H1 (cell line): ENCODE measurements at places on chromosomes 13 and 19. TPM values are rescaled to one million over a fixed set of nuclear protein-coding genes. Genes with fewer than 3 reads are reported as not detected.

DNA sequence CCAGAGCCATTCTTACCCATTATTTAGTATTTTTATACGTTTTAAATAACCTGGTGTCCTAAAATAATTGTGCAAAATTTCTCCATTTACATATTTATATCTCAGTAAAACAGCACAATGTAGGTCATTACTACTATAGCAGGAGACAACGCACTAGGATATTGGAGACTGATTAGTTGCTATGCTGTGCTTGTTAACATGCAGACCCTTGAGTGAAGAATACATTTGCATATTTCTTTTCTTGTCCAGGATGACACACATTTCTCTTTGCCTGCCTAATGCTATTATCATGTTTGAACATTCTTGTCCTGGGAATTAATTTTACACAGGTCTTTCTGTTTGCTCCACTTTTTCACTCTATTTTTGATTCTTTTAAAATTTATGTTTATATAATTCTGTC lies 823.8 kb upstream of the ATXN8OS start:
- no peak for DNase-seq
- no peak overlapping the region for H3K27ac ChIP-seq

- H3K4me1 ChIP-seq = no peaks in the 10 kb centered on the region; the same call in 1 of the 2 replicates
- no peaks in the 10 kb centered on the region for H3K36me3 ChIP-seq
- no peaks in the 10 kb centered on the region for H3K27me3 ChIP-seq
- DNase-seq = no peak
- H3K4me3 ChIP-seq = no peak overlapping the region
- no peak overlapping the region for H3K27ac ChIP-seq
Observed at GRCh38 chr13:23321535-23322241, 111.8 kb downstream of the SACS start.

GRCh38 chr13:41345914-41346589 lies 35.0 kb downstream of the NAA16 start:
- no peak overlapping the region for H3K4me3 ChIP-seq
- no peaks in the 10 kb centered on the region for H3K27me3 ChIP-seq

- no peaks in the 10 kb centered on the region for H3K4me1 ChIP-seq
- H3K27me3 ChIP-seq = no peaks in the 10 kb centered on the region
- no peak overlapping the region for H3K27ac ChIP-seq
- no peak for DNase-seq
- H3K4me3 ChIP-seq = no peak overlapping the region
Observed at GRCh38 chr19:40093416-40093815, 2.7 kb upstream of the ZNF780A start.

GRCh38 chr13:82569581-82569980 lies 1312.7 kb downstream of the SLITRK1 start:
- no peaks in the 10 kb centered on the region for H3K27me3 ChIP-seq
- H3K27ac ChIP-seq = no peak overlapping the region
- no peak for DNase-seq
- no peak overlapping the region for H3K4me3 ChIP-seq

DNA sequence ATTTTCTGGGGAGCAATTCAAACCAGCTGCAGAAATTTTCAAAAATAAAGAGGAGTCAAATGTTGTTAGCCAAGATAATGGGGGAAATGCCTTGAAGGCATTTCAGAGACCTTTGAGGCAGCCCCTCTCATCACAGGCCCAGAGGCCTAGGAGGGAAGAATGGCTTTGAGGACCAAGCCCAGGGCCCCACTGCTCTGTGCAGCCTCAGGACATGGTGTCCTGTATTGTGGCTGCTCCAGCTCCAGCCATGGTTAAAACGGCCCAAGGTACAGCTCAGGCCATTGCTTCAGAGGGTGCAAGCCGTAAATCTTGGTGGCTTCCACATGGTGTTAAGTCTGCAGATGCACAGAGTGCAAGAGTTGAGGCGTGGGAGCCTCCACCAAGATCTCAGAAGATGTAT lies 32.1 kb downstream of the NEK5 start:
- H3K4me1 ChIP-seq = no peaks in the 10 kb centered on the region
- no peak for DNase-seq
- H3K36me3 ChIP-seq = no peaks in the 10 kb centered on the region
- no peaks in the 10 kb centered on the region for H3K27me3 ChIP-seq
- H3K4me3 ChIP-seq = no peak overlapping the region

GRCh38 chr13:109227344-109227940 lies 558.9 kb downstream of the IRS2 start:
- H3K4me3 ChIP-seq = no peak overlapping the region
- H3K27ac ChIP-seq = no peak overlapping the region
- no peak for DNase-seq

- no peak for DNase-seq
- peaks cover 5% of the 10 kb centered on the region; the same call in 1 of the 2 replicates for H3K36me3 ChIP-seq
- no peaks in the 10 kb centered on the region for H3K4me1 ChIP-seq
- no peaks in the 10 kb centered on the region for H3K27me3 ChIP-seq
- H3K4me3 ChIP-seq = no peak overlapping the region
- no peak overlapping the region for H3K27ac ChIP-seq
Observed at GRCh38 chr19:4452230-4452990, 5.2 kb downstream of the UBXN6 start.

- no peak overlapping the region for H3K27ac ChIP-seq
- H3K27me3 ChIP-seq = no peaks in the 10 kb centered on the region
- no peaks in the 10 kb centered on the region for H3K36me3 ChIP-seq
Observed at GRCh38 chr13:34931572-34931971, 10.5 kb upstream of the NBEA start.

DNA sequence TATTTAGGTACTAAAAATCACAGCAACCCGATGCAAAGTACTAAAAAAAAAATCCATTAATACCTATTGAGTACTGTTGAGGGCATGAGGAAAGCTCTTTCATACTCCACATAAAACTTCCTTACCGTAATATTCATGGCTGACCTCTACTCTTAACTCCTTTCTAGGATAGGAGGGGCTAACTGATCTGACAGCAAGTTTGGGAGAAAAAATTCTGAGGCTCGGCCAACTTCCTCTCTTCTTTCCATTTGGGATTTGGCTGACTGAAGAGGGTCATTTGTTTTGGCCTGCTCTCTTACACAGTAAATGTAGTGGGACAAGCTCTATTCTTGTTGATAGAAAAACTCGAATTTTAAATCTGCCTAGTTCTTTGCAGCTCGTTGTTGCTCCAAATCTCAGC lies 9.4 kb upstream of the USPL1 start:
- no peaks in the 10 kb centered on the region for H3K27me3 ChIP-seq
- H3K4me1 ChIP-seq = no peaks in the 10 kb centered on the region
- H3K36me3 ChIP-seq = no peaks in the 10 kb centered on the region

DNA sequence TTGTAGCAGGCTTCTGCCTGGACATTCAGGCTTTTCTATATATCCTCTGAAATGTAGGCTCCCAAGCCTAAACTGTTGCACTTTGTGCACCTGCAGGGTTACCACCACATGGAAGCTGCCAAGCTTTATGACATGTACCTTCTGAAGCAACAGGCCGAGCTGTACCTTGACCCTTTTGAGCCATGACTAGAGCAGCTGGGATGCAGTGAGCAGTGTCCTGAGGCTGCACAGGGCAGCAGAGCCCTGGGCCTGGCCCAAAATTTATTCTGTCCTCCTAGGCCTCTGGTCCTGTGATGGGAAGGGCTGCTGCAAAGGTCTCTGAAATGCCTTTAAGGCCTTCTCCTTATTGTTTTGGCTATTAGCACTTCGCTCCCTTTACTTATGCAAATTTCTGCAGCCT lies 23.5 kb upstream of the CD177 start:
- H3K4me1 ChIP-seq = peaks cover 15% of the 10 kb centered on the region
- no peak for DNase-seq
- no peaks in the 10 kb centered on the region for H3K36me3 ChIP-seq
- no peaks in the 10 kb centered on the region for H3K27me3 ChIP-seq
- no peak overlapping the region for H3K27ac ChIP-seq

MCEMP1 gene
- not detected in 2 replicates for total RNA-seq

CYSLTR2 gene
- not detected in 2 replicates for total RNA-seq

FUZ gene
- total RNA-seq = 33.9 and 34.1 TPM in 2 replicates

ACP5 gene
- total RNA-seq = 8.3 and 9.0 TPM in 2 replicates

MADCAM1 gene
- 3.0 and 3.1 TPM in 2 replicates for total RNA-seq

SGCG gene
- total RNA-seq = not detected in 2 replicates

SPRED3 gene
- 7.1 and 8.1 TPM in 2 replicates for total RNA-seq

ELANE gene
- not detected in 2 replicates for total RNA-seq

S1PR4 gene
- not detected in 2 replicates for total RNA-seq
